Chondrocyte (in vitro differentiated cells): ENCODE measurements at places on chromosomes 2 and 18.
A peak's percentile ranks its signal among the peaks of the same experiment; 100 is the strongest.

GRCh38 chr2:120758181-120759144 is 22.8 kb downstream of the GLI2 start:
- peak; percentile 62 for DNase-seq

GRCh38 chr2:64092502-64092901 is 51.7 kb downstream of the PELI1 start:
- no peak for DNase-seq

- peak; percentile 39 for DNase-seq
These were observed 95.4 kb upstream of the ZNF532 start for GRCh38 chr18:58769321-58769720.

GRCh38 chr2:196739031-196739430 is 60.5 kb downstream of the GTF3C3 start:
- no peak for DNase-seq

DNA sequence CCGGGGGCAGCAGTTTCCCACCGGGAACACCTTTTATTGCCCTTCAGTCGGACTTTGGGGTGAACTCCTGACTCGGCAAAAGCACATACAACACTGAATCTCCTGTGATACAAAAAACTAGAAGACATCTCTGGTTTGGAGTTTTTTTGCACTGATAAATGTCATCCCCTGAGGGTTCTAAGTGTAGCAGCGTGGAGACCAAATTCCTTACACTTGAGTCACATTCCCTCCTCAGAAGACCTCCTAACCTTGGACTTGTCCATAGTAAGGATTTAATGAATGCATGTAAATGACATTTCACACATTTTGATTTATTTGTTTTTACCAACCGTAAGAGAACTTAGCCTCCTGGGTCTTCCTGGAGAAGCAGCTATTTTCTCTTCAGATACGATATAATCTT is 54.0 kb upstream of the GPR45 start:
- no peak for DNase-seq

DNA sequence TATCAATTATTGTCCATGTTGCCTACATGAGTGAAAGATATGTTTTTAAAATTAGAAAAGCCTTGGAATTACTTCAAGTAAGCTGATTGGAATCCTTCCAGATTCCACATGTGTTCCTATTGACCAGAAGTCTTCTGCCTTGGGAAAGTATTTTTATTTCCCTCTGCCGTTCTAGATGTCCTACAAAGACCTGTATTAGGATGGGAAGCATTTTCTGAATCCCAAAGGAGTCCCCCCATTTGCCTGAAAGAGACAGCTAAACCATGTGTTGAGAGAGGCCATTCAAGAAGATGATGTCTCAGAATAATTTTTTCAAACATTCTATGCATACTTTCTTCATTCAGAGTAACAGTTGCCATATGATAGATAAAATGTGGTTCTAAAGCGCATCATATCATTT is 19.0 kb upstream of the MYO1B start:
- DNase-seq: no peak

- DNase-seq: peak; percentile 87
These were observed 579 bp upstream of the EMX1 start for GRCh38 chr2:72916743-72917137.

- no peak for DNase-seq
These were observed 108.6 kb downstream of the QPCT start for GRCh38 chr2:37453027-37453426.

DNA sequence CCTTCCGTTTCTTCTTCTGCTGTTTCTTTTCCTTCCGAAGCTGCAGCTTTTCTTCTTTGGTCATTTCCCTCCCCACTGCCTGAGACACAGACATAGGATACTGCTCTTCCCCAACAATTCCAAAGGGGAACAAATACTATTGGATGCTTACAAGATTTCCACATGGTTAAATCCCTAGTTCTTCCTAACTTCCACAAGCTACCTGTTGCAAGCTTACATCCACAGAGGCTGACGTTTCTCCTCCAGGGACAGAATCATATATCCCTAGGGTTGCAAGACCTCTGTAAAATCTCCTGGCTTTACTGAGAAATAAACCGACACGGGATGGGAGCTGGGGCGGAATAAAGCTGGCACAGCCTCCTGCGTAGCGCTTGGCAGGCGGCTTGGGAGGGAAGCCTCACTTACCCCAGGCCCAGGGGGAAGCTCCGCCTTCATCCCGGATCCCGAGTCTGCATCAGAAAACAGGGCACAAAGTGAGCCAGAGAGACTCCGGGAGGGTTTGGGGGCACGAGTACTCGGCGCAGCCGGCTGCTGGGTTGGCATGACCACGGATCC is 590 bp downstream of the EIF2B4 start:
- DNase-seq: no peak

GRCh38 chr2:2229626-2230432 is 101.2 kb downstream of the MYT1L start:
- no peak for DNase-seq

- no peak for DNase-seq
These were observed 140.5 kb downstream of the SRBD1 start for GRCh38 chr2:45470531-45470930.

DNA sequence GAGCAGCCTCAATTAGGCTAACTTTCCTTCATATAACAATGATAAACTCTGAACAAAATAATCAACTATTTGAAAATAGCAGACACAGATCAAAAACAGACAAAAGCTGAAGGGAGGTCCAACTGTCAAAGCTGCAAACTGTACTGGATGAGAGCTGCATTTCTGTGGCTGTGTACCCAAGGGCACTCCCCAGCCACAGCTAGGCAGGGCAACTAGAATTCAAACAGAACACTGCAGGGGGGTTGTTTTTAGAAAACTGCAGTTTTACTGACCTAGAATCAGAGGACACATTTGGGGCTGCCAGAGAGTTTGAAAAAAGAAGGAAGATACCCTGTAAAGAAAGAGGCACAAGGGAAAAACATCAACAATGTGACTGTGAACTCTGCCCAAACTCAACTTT is 56.8 kb downstream of the SMAD2 start:
- DNase-seq: no peak

- no peak for DNase-seq
These were observed 33.9 kb upstream of the GALNT3 start for GRCh38 chr2:165827921-165828276.

GRCh38 chr2:17482651-17483050 is 35.6 kb downstream of the RAD51AP2 start:
- no peak for DNase-seq

DNA sequence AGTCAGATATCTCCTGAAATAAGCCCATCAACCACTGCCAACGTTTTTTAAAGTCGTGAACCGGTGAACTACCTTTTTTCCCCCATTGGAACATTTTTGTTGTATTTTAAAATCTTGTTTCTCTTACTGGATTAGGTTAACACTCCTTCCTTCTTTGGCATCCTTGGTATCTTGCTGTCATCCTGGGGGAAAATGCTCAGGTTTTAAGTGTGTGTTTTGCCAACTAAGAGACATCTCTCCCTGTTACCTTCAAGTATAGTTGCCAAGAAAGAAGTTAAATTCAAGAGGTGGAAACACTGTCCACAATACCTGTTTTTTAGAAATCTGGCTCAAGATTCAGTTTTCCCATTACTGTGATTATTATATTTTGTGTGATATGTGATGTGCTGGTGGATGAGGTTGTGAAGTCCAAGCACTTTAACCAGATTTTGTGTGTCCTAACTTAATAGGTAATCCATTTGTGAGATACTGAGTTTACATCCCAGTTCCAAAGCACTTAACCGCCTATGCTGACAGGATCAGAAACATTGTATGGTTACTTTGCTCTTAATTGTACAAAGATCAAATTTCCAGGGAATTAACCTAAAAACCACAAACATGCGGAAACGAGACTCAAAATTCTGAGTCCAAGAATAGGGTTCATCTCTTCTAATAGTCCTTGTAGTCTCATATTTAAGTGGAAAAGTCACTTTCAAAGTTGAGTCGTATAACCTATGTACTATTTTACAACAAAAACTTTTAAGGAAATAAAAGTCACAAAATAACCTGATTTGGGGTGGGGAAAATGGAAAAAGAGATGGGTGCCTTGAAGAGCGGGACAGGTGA is 1.3 kb upstream of the SP3 start:
- no peak for DNase-seq

DNA sequence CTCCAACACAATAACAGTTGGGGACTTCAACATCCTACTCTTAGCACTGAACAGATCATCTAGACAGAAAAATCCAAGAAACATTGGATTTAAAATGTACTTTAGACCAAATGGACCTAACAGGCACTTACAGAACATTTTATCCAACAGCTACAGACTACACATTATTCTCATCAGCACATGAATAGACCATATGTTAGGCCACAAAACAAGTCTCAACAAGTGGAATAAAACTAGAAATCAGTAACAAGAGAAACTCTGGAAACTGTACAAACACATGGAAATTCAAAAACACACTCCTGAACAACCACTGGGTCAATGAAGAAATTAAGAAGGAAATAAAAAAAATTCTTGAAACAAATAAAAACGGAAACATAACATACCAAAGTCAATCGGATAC is 117.5 kb downstream of the ACVR1 start:
- DNase-seq: no peak

DNA sequence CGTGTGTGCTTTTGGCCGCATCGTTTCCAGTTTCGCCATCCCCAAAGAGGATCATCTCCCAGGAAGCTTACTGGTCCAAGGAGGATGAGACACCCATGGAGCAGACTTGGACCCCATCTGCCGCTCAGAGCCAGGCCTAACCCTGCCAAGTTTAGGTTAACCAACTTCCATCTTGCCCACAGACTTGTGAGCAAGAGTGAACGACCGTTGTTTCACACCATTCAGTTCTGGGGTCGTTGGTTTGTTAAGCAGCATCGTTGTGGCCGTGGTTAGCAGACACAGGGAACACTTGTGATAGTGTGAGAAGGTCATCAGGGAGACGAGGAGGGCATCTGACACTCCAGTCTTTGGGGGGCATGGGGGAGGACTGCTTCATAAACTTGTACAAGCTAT is 15.1 kb downstream of the IL1R2 start:
- DNase-seq: no peak

- no peak for DNase-seq
These were observed 704 bp downstream of the ANKRD53 start for GRCh38 chr2:70979180-70979488.

GRCh38 chr2:105877945-105878344 is 133.2 kb downstream of the NCK2 start:
- DNase-seq: no peak

GRCh38 chr18:22223254-22223964 is 54.0 kb downstream of the GATA6 start:
- DNase-seq: no peak

DNA sequence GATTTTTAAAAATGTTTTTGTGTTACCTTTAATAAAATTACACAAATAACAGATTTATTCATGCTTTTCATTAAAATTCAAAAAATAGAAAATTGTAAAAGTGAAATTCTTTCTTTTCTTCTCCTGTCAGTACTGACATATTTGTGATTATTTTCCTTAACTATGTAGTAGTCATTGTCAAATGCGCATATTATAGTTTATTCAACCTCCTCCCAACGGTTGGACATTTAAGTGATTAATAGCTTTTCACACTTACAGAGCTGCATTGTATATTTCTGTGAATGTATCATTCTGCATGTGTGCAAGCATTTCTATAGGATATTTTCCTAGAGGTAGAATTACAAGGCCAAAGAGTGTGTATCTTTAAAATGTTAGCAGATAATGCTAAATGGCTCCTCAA is 259.2 kb downstream of the SH3BP4 start:
- no peak for DNase-seq

GRCh38 chr18:7645756-7646155 is 78.6 kb downstream of the PTPRM start:
- no peak for DNase-seq

DNA sequence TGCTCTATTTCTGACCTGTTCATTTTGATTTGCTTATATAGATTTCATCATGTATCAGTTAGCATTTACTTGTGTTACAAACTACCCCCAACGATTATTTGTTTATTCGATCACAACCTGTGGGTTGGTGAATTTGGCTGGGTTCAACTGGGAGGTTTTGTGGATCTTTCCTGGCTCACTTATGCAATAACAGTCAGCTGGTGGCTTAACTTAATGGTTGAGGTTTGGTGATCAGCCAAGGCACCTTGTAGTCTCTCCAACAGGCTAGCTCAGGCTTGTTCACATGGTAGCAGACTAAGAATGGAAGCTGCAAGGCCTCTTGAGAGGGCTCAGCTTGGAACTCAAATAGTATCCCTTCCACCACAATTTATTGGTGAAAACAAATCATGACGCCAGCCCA is 5.4 kb upstream of the PUM2 start:
- no peak for DNase-seq

DNA sequence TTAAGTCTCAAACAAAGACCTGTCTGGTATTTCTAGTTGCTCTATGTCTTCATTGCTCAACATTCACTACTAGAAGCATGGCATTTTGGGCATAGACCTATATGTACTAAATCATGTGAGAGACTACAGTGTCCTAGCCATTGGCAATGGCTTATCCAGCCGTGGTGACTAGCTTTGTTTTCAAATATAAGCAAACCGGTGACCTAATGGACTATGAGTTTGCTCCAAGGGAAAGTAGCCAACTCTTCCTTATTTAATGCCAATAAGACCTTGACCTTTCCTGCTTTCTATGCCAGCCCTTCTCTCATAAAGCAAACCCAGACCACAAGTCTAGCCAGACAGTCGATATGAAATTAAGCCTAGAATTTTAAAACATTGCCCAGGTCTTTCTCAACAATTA is 113.7 kb upstream of the CREB1 start:
- no peak for DNase-seq

- DNase-seq: no peak
These were observed 155.8 kb downstream of the PTGR3 start for GRCh38 chr18:75053028-75053629.

GRCh38 chr2:198106621-198107385 is 302.4 kb downstream of the PLCL1 start:
- DNase-seq: no peak

DNA sequence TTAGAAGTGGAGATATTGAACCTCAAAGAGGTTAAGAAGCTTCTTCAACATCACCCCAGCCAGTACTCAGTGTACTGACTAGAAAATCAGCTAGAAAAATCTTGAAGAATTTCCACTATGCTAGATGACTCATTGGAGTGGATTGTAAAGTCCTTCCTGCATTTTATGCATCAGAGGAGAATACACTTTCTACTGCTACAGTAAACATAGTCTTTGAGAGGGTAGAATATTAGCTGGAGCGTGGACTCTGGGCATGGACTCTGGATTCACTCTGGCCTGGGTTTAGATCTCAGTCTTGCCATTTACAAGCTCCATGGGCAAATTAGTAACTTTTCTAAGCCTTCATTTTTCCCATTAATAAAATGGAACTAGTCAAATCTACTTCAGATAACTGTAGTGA is 215.9 kb downstream of the IRS1 start:
- no peak for DNase-seq

- DNase-seq: no peak
These were observed 38.3 kb downstream of the NXPH2 start for GRCh38 chr2:138741851-138742250.
